Liver (tissue), 10 donors: ENCODE measurements at places on chromosomes 11 and 22. TPM values are rescaled to one million over a fixed set of nuclear protein-coding genes. Genes with fewer than 3 reads are reported as not detected.
A peak's percentile ranks its signal among the peaks of the same experiment; 100 is the strongest.

The OR51B2 gene
- not detected for polyA plus RNA-seq

The PLAAT5 gene
- polyA plus RNA-seq = not detected

GRCh38 chr22:40236131-40236665, 58.5 kb downstream of the TNRC6B start:
- peaks cover 4% of the 10 kb centered on the region for H3K36me3 ChIP-seq
- H3K4me1 ChIP-seq = no peaks in the 10 kb centered on the region
- no peak for DNase-seq
- no peak overlapping the region for H3K27ac ChIP-seq

- H3K27ac ChIP-seq = no peak overlapping the region
- no peaks in the 10 kb centered on the region for H3K4me1 ChIP-seq
- H3K27me3 ChIP-seq = no peaks in the 10 kb centered on the region
- no peak for DNase-seq
- no peak overlapping the region for H3K4me3 ChIP-seq
Observed at GRCh38 chr22:31654408-31654807, 7.6 kb downstream of the PISD start.

- no peak overlapping the region for H3K27ac ChIP-seq
- DNase-seq = no peak
- no peaks in the 10 kb centered on the region for H3K27me3 ChIP-seq
- no peaks in the 10 kb centered on the region for H3K4me1 ChIP-seq
- no peaks in the 10 kb centered on the region for H3K36me3 ChIP-seq
Observed at GRCh38 chr11:16321148-16321547, 35.2 kb downstream of the SOX6 start.

GRCh38 chr22:28034760-28035401, 115.8 kb upstream of the PITPNB start:
- no peaks in the 10 kb centered on the region for H3K27me3 ChIP-seq
- peak; percentile 56 for DNase-seq
- no peak overlapping the region for H3K4me3 ChIP-seq
- no peak overlapping the region for H3K27ac ChIP-seq
